Glomerular endothelial cell (primary cell): ENCODE measurements at places on chromosomes 11 and 22. TPM values are rescaled to one million over a fixed set of nuclear protein-coding genes. Genes with fewer than 3 reads are reported as not detected.

- DNase-seq: no peak
These were observed 17.0 kb upstream of the FAM181B start for GRCh38 chr11:82750643-82751139.

GRCh38 chr11:8283100-8283464, 19.4 kb upstream of the LMO1 start:
- no peak for DNase-seq

DNA sequence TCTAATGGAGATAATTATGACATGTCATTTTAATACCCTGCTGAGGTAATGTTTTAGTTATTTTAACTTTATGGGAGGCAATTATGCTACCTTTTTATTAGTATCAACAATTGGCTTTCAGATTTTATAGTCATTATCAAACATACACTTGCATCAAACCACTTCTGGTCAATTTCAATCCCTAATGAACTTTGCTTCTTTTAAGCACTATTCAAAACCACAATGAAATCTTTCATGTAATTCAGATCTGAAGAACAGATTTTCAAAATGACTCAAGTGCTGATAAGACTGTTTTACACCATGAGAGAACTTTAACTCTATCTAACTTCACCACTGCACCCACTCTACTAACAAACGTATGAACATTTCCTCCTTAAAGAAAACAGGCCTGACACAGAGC, 25.9 kb upstream of the CCDC34 start:
- DNase-seq: no peak

- DNase-seq: no peak
These were observed 101.6 kb downstream of the COMMD9 start for GRCh38 chr11:36187622-36188021.

DNA sequence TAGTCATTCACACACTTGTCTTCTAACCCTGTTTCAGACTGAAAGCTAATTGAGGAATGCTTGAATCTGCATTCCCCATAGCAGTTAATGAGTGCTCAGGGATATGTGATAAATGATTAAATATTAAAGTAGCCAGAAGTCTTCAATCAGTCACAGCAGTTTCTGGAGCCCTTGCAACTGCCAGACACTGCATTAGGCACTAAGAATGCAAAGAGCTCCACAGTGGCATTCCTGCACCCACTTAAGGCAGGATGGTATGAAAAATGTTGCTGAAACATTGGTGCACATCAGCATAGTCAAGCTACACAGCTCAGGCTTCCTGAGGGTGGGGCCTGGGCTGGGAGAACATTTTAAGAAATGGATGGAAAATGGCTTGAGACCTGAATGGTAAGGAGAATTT, 6.5 kb downstream of the DTX4 start:
- DNase-seq: no peak

DNA sequence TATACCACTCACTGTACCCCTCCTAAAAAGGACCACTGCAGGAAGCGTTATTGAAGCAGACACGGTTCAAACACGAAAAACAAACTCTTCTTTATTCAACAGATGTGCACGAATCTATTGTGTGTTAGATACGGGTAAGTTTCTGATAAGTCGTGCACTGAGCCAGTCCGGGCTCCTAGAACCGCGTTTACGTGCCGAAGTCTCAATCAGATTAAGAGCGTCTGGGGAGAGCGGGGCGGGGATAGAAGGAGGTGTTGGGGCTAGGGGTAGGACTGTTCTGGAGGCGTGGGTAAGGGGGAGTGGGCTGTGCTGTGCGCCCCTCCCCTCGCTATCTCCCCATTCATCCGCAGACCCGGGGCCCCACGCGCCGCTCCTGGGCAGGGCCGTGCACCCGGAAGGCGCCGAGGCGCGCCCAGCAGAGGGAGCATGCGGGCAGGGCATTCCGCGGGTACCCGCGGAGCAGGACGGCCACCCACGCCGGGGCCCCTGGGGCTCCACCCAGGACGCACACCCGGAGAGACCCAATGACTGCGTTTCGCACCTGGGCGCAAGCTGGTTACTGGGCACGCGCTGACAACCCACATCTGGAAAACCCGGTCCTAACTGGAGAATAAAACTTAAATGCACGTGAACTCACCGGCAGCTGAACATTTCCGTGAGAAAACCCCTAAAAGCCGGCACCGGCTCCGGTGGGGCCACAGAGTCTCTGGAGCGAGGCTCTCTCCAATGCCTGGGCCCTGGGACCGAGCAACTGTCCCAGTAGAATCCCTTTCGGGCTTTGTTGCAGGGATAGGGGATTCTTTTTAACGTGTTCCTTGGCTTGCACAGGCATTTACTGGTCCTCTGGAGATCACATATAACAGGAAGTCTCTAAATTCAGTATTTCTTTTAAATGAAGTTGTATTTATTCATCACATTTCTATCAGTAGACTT, 40.6 kb downstream of the WEE1 start:
- DNase-seq: no peak

DNA sequence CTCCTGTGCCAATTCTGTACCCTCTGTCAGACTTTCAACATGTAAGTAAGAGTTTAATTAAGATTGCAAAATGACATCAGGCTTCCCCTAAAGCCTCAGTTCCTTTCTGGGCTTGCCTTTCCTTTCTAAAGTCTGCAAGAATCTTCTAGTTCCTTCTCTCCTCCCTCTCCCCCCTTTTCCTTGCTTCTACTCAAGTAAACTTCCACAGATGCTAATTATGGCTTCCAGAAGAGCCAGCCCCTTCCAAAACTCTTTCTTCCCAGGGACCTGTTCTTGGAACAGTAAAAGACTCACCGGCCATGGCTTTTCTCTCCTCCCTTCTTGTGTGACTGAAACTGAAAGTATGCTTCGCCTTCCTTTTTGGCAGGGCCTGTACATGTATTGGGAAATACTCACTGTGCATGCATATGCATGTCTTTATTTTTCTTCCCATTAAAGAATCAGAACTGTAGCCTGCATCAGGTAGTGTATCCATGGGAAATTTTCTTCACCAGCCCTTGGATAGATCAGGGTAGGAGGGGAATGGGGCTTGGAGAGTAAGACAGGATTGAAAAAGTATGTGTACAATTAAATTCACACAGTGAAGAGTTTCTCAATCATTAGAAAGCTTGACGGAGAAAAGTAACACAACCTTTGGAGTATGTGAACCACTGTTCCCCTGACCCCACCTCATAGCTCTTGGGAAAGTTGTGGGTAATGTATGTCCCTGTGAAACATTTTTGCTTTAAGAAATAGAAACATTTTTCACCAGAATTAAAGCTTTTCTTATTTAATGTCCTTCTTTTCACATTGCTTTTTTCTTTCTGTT, at the start of gene CASP1:
CASP1 (minus strand) TSS at position 332 of the 808 bp plus-strand sequence; CDS start at position 301, 31 bp downstream.
- no peak for DNase-seq

DNA sequence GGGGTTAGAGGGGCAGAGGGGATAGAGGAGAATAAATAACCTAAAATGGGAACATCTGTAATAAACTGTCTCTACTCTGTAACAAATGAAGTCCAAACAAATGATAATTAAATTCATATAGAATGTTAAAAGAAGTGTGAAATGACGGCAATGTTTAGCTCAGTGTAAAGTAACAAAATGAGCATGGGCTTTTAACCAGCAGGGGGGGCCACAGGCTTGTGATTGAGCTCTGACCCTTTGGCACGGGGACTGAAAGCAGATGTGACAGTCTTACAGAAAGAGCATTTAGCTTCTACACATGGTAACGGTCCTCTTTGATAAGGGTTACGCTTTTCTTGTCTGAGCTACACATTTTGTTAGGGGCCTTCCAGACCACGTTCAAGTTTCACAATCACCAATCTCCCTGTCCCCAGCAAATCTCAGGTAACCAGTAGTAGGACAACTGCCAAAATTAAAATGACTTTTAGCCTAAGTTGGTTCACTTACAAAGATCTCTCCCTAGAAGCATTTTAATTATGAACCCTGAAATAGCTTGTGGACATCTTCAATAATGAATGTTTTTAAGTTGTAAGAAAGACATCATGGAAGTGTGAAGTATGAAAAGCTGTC, 262.5 kb downstream of the DCDC1 start:
- DNase-seq: peak; percentile 18

DNA sequence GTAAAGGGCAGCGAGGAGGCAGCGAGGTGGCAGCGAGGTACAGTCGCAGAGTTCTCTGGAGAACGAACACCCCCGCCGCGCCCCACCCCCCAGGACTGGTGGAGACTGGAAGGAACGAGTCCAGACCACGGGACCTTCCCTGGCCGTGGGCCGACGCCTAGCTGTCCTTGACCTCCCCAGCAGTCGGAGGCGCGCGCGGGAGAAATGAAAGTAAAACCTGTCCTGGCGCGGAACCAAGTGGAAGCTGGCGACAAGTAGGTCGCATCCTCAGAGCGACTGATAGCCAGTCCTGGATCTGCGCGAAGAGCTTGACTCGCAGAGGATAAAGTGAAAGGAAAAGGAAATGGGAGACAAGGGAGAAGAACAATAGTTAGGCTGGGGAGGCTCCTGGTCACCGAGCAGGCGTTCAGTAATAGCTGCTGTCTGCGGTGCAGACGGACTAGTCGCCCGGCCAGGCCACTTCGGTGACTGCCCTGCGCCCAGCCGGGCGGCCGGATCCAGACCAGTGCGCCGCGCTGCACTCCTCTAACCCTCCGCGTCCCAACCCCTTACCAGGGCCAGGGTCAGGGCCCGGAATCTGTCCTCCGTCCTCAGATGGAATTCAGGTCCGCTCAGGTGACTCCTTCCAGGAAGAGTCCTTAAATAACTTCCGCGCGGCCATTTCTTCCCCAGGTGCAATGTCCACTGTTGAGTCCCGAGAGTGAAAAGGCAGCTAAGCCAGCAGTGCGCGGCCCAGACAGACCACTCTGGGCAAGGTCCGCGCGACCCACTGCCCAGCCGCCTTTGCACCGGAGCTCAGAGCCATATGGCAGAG, 1.9 kb upstream of the ADM start:
- DNase-seq: no peak

GRCh38 chr11:2509481-2510001, 64.7 kb downstream of the KCNQ1 start:
- DNase-seq: no peak

GRCh38 chr11:92569726-92570125, 345.1 kb downstream of the FAT3 start:
- no peak for DNase-seq

GRCh38 chr11:29405305-29405704, 611.5 kb downstream of the KCNA4 start:
- DNase-seq: no peak

DNA sequence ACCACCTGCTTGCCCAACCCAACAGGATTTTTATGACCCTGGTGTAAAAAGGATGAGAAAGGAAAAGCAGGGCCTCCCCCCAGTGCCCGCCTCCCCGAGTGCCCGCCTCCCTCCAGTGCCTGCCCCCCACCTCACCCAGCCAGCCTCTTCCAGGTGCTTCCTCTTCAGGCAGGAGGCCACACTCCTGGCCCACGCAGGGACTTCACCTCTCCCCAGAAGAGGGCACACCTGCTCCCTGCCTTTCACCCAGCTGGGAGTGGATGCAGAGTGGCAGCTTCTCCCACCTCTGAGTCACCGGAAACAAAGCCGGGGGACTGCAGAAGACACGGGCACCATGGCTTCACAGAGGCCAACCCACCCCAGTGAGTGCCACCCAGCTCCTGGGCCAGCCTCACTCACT, 16.1 kb downstream of the CPT1A start:
- no peak for DNase-seq

DNA sequence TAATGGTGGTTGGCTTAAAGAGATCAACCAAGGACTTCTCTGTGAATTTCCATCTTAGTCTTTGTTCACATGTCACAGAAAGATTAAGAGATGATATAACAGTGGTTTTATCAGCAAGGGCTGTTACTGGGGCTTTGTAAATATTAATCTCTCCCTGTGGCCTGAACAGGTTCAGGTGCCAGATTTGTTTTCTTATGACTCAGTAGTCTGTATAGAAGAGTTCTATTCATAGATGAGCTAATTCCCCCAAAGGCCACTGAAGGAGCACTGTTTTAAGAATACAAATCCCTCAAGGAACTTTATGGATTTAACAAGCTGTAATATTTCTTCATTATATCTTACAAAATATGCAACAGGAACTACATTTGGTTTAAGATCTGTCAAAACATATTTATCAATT, 50.4 kb downstream of the TCP11L1 start:
- no peak for DNase-seq

GRCh38 chr22:37298748-37299495, 16.6 kb downstream of the CYTH4 start:
- no peak for DNase-seq

GRCh38 chr11:79291948-79292347, 148.9 kb downstream of the TENM4 start:
- DNase-seq: no peak

DNA sequence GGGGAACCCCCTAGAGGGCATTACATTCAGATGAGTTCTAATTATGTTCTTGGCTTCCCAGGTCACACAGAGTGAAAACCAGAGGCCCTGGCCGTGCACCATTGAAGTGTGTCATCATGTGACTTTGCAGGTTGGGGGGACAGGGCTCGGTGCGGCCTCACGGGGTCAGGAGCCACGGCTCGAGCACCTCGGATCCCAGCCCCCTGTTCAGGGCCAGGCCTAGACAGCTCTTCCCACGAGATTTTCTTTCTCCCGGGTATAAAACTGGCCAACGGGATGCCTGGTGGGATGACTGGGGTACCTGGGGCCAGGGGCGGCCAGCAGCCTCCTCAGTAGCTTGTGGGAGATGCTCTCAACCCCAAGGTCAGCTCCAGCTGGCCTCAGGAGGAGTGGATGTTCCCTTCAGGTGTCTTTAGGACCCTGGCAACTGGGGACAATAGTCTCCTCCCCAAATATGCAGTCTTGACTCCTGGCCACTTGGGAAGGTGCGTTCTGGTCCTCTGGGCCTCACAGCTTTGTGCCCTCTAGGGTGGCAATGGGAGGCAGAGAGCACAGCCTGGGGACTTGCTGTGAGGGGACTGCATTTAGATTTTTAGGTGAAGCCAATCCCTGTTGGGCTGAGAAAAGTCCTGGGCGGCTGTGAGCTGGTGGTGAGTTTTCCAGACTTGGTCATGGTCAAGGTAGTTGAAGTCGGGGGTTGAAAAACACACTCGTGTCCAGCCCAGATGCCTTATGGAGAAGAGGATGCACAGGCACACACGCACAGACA, 95.6 kb downstream of the KCNQ1 start:
- DNase-seq: no peak

GRCh38 chr11:15346907-15347306, 232.2 kb downstream of the INSC start:
- DNase-seq: no peak

DNA sequence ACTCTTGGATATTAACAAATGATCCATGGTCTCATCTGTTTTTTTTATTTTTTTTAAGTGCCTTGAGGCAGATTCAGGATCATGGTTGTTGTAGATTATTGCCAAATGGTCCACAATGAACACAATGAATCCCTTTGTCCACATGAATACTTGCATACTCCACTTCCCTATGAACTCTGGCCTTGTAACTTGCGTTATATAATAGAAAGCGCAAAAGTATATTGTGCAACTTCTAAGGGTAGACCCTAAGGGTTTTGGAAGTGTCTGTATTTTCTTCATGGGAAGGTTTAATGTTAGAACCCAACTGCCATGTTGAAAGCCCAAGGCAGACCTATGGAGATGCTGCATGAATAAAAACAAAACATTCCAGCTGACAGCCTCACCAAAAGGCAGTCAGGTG, 8.1 kb upstream of the OR5AL1 start:
- no peak for DNase-seq

GRCh38 chr11:114319716-114320328, 23.6 kb downstream of the NNMT start:
- DNase-seq: no peak

MMP13 gene
- not detected in 2 replicates for total RNA-seq

SAA1 gene
- total RNA-seq: not detected in 2 replicates

DTX4 gene
- 1.2 and 1.8 TPM in 2 replicates for total RNA-seq

DDI1 gene
- total RNA-seq: not detected in 2 replicates

PGA4 gene
- total RNA-seq: not detected in 2 replicates
